Left ventricle myocardium superior (tissue), 1 donor: ENCODE measurements at places on chromosomes 5 and 9. TPM values are rescaled to one million over a fixed set of nuclear protein-coding genes. Genes with fewer than 3 reads are reported as not detected.

The C9orf153 gene
- total RNA-seq = 0.42 TPM

The GRIN3A gene
- 0.59 TPM for total RNA-seq

The ZNF366 gene
- 8.9 TPM for total RNA-seq

The PCSK1 gene
- total RNA-seq = 0.17 TPM

The LMBRD2 gene
- 14.5 TPM for total RNA-seq

The UBE2QL1 gene
- total RNA-seq = 22.1 TPM

The CER1 gene
- total RNA-seq = not detected

The SUSD3 gene
- total RNA-seq = 0.87 TPM

The NEURL1B gene
- total RNA-seq = 32.0 TPM

The CARTPT gene
- total RNA-seq = not detected

The IFNA2 gene
- not detected for total RNA-seq

DNA sequence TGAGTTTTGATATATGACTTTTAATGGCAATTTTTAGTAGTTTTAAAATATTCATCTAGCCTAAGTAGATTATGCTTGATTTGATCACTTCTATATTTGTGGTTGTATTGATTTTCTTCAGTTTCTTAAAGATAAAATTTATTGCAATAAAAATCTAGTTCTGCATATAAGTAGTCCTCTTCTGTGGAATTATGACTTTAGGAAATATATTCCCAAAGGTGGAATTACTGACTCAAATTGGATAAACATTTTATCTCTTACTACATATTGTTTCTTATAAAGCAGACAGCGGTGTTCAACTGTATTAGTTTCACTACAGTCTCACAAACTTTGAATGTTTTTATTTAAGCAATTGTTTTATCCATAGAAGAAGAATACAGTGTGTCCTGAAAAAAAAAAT is 883.0 kb upstream of the SEMA6A start:
- no peak for DNase-seq

- peak; percentile 65 for DNase-seq
Observed at GRCh38 chr5:32027717-32028458, 146.2 kb downstream of the GOLPH3 start.

GRCh38 chr9:130865921-130866320 is 30.7 kb downstream of the QRFP start:
- DNase-seq = no peak

GRCh38 chr9:89435071-89435823 is 62.7 kb downstream of the SEMA4D start:
- DNase-seq = no peak

- DNase-seq = no peak
Observed at GRCh38 chr5:76852772-76853171, 3.0 kb downstream of the S100Z start.

- DNase-seq = no peak
Observed at GRCh38 chr5:55994495-55994997, at the start of gene IL6ST. Gene IL6ST, minus strand, starts transcription at chr5:55994963. Its CDS starts 18,685 bp downstream, at chr5:55976278.

GRCh38 chr5:181203093-181203711 is 1.8 kb downstream of the TRIM7 start:
- no peak for DNase-seq

GRCh38 chr9:109027176-109027575 is 13.9 kb upstream of the CTNNAL1 start:
- DNase-seq = no peak

- DNase-seq = no peak
Observed at GRCh38 chr5:108059334-108059733, 322.6 kb downstream of the FBXL17 start.

DNA sequence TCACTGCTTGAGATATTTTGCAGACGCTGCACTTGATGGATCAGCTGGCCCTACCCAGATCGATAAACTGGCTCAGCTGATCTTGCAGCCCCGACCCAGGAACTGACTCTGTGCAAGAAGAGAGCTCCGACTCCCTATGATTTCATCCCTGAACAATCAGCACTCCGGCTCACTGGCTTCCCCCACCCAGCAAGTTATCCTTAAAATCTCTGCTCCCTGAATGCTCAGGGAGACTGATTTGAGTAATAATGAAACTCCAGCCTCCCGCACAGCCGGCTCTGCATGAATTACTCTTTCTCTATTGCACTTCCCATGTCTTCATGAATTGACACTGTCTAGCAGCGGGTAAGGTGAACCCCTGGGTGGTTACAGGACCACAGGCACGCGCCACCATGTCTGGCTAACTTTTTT is 16.9 kb upstream of the NANS start:
- no peak for DNase-seq

- DNase-seq = peak; percentile 98
Observed at GRCh38 chr9:70601000-70601951, 186.8 kb upstream of the KLF9 start.

DNA sequence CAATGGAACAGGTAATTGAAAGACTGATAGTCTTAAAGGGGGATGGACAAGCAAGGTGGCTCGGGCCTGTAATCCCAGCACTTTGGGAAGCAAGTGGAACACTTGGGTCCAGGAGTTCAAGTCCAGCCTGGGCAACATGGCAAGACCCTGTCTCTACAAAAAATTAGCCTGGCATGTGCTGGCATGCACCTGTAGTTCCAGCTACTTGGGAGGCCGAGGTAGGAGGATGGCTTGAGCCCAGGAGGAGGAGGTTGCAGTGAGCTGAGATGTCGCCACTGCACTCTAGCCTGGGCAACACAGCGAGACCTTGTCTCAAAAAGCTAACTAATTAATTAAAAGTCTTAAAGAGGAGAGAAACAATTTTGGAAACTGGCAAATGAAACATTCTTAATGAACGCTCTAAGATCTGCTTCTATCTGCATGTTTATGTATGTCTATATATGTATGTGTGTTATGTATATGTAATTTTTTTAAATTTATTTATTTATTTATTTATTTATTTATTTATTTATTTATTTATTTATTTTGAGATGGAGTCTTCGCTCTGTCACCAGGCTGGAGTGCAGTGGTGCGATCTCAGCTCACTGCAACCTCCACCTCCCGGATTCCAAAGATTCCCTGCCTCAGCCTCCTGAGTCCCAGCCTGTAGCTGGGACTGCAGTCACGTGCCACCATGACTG is 80.6 kb downstream of the SFXN1 start:
- DNase-seq = no peak
